PC-9 (cell line): ENCODE measurements at places on chromosomes 12 and 14. TPM values are rescaled to one million over a fixed set of nuclear protein-coding genes. Genes with fewer than 3 reads are reported as not detected.

RASSF9 gene
- total RNA-seq, result 0.46 and 0.95 TPM in 2 replicates

MTA1 gene
- total RNA-seq, result 124 and 147 TPM in 2 replicates

TRIM9 gene
- total RNA-seq, result 1.5 and 2.1 TPM in 2 replicates

GRCh38 chr12:83122623-83122934, 435.9 kb downstream of the TMTC2 start:
- DNase-seq, result no peak

DNA sequence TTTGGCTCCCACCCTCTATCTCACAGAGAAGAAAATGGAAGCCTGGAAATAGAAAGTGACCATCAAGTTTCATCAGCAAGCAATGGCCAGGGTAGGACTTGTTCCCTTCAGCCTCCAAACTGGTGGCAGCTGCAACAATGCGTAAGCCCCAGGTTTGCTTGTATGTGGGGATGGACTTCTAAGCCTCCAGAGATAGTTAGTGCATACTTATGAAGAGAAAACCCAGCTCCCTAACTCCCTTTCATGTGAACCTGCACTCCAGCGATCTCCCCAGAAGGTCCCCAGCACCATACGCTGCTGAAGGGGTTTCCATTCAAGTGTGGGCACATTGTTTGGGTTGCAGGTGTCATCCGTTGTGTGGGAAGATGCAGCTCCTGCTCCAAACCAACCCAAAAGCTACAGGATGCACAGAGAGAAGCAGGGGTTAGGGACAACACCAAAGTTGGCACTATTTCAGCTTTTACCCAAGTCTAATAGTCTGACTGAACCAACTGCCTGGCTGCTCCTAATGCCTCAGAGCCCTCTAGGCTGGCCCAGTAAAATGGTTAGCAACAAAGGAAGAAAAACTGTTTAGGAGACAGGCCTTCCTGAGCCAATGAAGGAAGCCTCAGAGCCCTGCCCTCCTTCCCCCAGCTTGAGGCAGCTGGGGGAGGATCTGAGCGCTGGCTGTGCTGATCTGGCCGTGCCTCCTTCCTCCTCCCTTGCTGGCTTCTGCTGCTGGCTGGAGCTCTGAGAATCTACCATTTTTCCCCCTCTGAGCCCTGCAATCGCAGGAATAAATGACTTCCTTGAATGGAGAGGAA, 12.3 kb downstream of the ZFP36L1 start:
- DNase-seq, result no peak

DNA sequence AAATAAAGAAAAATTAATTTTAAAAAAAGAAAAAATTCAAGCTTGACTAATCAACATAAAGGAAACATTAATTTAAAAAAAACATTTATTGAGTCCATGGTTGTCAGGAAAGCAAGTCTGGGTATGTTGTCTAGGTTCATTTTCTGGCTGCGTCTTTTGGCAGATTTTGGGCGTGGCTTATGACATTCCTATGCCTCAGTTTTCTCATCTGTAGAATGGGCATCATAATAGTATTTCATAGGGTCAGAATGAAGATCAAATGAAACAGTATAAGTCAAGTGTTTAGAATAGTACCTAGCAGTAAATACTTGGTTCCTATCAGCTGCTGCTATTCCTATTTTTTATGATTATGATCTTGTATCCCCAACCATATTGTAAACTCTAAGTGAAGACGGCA, 40.5 kb downstream of the MYO1H start:
- DNase-seq, result no peak

DNA sequence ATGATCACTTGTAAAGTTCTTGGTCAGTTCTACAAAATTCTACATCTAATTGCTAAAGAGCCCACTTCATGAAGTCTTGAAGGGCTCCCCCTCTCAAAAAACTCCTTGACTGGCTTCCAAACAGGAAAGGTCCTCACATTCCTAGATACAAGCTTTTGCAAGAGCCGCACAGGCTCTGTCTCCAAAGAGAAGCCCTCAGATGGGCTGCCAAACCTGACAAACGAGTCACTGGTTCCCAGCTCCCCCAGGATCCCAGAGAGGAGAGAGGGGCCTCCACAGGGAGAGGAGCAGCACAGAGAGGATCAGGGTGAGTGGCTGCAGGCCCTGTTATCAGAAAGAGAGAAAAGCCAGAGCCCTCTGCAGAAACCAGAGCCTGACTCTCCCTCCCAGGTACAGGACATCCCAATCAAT, 5.8 kb downstream of the NID2 start:
- peak; percentile 8 for DNase-seq
